GM04504 (cell line): ENCODE measurements at places on chromosomes 3 and 15.

- DNase-seq: no peak
Observed at GRCh38 chr15:35973029-35973428, 427.1 kb upstream of the DPH6 start.

DNA sequence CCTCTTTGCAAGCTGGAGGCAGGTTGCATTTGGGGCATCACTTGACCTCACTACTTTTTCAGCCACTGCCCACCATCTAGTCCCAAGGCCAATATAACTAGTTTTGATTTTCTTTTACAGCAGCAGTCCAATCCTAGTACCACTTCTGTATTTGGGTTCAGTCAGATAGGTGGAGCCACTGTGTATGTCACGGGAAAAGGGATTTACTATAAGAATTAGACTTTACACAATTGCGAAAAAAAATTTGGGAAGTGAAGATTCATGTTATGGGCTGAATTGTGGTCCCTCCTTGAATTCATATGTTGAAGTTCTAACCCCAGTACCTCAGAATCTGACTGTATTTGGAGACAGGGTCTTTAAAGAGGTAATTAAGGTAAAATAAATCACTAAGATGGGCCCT lies 37.4 kb upstream of the NMNAT3 start:
- DNase-seq: no peak

- no peak for DNase-seq
Observed at GRCh38 chr15:62825191-62825590, 217.4 kb upstream of the TPM1 start.

DNA sequence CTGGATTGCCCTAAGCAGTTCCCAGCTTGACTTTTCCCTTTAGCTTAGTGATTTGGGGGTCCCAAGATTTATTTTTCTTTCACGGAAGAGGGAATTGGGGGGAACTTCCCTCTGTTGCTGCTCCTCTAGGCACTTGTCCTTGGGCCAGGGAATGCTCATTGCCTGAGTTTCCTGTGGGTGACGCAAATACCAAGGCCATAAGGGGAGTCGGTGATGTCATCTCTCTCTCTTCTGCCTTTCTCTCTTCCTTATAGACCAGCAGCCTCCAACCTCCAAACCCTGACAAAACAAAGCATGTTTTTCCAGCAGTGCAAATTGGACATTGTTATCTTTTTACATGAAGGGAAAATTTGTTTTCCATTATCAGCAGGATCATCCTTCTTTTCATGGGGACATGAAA lies 120.2 kb downstream of the ITPR1 start:
- DNase-seq: no peak

- DNase-seq: no peak
Observed at GRCh38 chr3:71724584-71725270, 475 bp downstream of the EIF4E3 start.

- no peak for DNase-seq
Observed at GRCh38 chr3:56322862-56323261, 145.4 kb downstream of the ERC2 start.

- no peak for DNase-seq
Observed at GRCh38 chr3:60765776-60766175, 485.5 kb downstream of the FHIT start.

DNA sequence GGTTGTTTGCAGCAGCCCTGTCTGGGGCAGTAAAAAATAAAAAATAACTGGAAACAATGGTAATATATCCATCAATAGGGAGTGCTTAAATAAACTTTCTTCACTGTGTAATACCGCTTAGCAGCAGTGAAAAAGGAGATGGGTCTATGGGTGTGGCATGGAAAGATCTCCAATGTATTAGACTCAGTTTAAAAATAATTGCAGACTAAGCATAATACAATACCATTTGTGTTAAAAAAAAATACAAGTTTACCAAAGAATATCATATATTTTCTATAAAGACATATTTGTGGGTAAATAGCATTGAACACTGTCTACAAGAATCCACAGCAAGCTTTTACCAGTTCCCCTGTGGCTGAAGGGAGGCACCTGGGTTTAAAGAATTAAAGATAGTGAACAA lies 1.0 kb upstream of the ARHGEF3 start:
- DNase-seq: no peak

GRCh38 chr3:53184701-53185100 lies 23.7 kb downstream of the PRKCD start:
- DNase-seq: no peak

GRCh38 chr3:160210799-160211221 lies 14.4 kb upstream of the C3orf80 start:
- DNase-seq: peak; percentile 44

DNA sequence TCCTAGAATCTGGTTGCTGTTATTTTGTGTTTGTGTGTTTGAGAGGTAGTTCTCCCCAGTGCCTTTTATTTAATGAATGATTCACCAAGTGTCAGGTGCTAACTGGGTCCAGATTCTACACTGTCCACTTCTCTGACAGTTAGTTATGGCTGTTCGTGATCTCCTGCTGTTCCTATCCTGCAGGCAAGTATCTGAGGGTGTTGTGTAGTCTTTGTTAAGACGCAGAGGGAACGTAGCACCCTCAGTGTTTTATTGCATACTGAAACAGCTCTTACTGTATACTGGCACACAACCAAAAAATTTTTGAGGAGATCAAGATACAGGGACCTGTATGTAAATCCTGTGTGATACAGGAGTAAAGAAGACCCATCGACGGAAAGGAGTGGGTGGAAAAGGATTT lies 1271.3 kb downstream of the ROBO1 start:
- no peak for DNase-seq

- DNase-seq: no peak
Observed at GRCh38 chr3:143242691-143243090, 123.1 kb downstream of the CHST2 start.

- DNase-seq: no peak
Observed at GRCh38 chr3:138470687-138471086, 36.3 kb downstream of the ESYT3 start.

- no peak for DNase-seq
Observed at GRCh38 chr15:43511012-43511885, 6.2 kb upstream of the MAP1A start.

DNA sequence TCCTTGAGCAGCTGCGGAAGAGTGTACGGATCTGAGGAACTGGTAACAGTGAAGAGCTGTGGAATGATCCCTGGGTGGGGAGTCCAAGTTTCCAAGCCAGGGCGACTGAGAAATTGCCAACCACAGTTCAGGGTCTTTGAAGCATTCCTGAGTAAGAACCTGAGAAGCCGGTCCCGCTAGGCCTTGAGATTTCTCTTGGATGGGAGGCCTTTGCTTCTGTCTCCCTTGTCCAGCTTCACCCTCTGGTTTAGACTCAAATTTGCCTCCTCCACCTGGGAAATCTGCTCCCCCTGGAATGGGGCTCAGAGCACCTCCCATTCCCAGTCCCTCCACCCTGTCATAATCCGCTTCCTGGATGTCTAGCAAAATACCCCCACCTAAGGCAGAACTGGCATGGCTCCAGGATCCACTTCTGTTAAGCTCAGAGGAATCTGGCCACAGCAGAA lies 127.7 kb upstream of the DLG1 start:
- no peak for DNase-seq
